ENCODE measurements at places on chromosomes 4 and X.

- no peak for DNase-seq
These were observed 695 bp upstream of the PIGA start for GRCh38 chrX:15336023-15336413.

- DNase-seq, result no peak
These were observed 483.4 kb downstream of the RPA4 start for GRCh38 chrX:97367125-97367524.

- DNase-seq, result no peak
These were observed 57.9 kb upstream of the HPSE start for GRCh38 chr4:83392562-83392961.

DNA sequence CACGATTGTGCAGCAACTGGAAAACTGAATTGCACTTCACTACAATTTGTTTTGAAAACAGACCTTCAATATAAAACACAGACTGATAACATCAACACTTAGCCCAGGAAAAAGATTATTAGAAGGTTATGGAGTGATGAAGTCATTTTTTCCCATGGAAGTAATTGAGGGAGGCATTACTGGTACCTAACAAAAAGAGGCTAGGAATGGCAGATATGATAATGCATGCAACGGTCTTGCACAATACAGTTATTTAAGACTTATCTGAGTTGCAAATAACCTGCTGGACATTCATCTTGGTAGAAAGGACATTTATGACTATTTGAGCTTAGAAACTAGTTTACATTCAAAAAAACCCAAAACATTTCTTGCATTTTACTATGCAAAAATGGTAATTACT is 1031.9 kb downstream of the FAT4 start:
- no peak for DNase-seq

GRCh38 chr4:98448908-98449307 is 187.7 kb downstream of the RAP1GDS1 start:
- DNase-seq, result no peak

- DNase-seq, result no peak
These were observed 35.1 kb downstream of the FAM114A1 start for GRCh38 chr4:38902695-38903094.

DNA sequence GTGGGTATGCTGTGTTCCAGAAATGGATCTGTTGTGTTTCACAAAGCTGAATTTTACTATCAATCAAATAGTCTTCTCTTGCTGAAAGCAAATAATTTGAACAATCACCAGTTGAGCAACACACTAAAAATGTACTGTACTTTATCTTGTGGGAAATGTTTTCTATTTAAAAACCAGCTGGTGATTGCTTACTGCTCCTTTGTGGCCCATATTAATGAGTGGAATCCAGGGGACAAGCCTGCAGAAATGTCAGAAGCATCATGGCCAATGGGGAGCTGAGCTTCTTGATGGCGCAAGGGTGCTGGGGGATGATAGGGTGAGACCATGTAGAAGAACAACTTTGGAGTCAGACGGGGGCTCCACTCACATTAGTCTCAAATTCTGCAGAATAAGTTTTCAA is 346.2 kb downstream of the ARHGAP10 start:
- DNase-seq, result no peak

GRCh38 chr4:74830928-74831327 is 36.6 kb upstream of the BTC start:
- no peak for DNase-seq

DNA sequence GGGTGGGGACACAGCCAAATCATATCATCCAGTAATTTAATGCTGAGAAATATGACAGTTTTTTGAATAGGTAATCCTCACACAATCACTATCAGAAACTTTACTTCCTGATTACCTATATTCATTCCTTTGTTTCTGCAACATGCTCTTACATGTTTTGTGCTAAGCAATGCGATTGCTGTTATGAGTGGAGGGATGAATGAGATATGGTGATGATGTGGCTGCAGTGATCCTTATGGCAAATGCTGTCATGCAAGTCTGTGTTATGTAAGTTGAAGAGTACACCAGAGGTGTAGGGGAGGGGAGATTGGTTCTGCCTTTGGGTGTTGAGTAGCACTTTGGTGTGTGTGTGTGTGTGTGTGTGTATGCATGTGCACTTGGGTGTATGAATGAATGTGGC is 14.6 kb downstream of the HERC3 start:
- DNase-seq, result no peak

DNA sequence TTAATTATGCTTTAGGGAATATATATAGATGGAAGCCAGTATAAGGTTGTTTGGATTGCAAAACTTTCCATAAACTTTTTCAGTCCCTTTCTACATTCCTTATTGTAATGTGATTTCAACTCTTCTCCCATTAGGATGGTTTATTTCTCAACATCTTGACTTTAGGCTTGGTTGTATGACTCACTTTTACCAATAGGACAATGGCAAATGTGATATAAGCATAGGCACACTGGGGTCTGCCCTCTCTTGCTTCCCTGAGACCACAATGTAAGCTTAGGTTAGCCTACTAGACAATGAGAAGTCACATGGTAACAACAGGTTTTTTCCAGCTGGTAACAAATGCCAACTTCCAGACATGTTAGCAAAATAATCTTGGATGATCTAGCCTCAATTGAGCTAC is 163.3 kb upstream of the RBPJ start:
- no peak for DNase-seq
